ENCODE measurements at places on chromosomes 7 and 10. TPM values are rescaled to one million over a fixed set of nuclear protein-coding genes. Genes with fewer than 3 reads are reported as not detected.

The HOXA2 gene
- 8.7 TPM for total RNA-seq

The SFTPD gene
- total RNA-seq: not detected

The TRPV5 gene
- total RNA-seq: not detected

The SLC39A12 gene
- 0.54 TPM for total RNA-seq

The KCND2 gene
- not detected for total RNA-seq

The TMEM229A gene
- 10.6 TPM for total RNA-seq

The NT5C3A gene
- 94.9 TPM for total RNA-seq

The OR2A5 gene
- total RNA-seq: not detected

The STK31 gene
- 2.8 TPM for total RNA-seq

The FAM200A gene
- total RNA-seq: 2.5 TPM

The CELF2 gene
- 48.7 TPM for total RNA-seq

The TEX47 gene
- total RNA-seq: not detected
